ENCODE measurements at places on chromosomes 13 and 19.

- no peak for DNase-seq
These were observed 4.4 kb upstream of the FCER2 start for GRCh38 chr19:7706188-7706954.

GRCh38 chr13:97116754-97117153 lies 105.4 kb upstream of the MBNL2 start:
- no peak for DNase-seq

DNA sequence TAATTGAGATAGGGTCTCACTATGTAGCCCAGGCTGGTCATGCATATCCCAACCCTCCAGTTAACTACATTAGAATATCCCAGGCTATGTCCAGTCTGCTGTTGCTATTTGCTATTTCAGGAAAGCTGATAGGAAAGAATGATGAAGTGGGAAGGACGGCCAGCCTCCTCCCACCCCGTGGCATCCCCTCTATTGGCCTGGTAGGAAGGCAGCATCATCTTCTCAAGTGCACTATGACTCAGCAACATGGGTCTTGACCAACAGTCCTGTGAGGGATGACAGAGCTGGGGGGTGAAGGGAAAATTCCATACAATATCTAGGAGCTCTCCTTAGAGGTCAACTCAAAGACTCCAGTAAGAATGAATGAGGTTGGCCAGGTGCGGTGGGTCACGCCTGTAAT lies 48.0 kb upstream of the ABCC4 start:
- DNase-seq = no peak

DNA sequence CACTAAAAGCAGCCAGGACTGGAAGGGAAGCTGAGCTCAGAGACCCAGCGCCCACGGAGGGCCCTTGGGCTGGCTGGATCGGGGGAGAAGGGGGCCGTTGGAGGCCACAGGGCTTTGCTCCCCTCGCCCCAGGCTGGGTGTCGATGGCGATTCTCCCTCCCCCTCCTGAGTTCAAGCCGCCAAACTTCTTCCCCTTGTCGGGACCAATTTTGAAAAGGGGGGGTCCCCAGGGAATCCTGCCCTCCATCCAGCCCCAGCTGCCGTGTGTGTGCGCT lies 61.2 kb downstream of the COLGALT1 start:
- DNase-seq = no peak

DNA sequence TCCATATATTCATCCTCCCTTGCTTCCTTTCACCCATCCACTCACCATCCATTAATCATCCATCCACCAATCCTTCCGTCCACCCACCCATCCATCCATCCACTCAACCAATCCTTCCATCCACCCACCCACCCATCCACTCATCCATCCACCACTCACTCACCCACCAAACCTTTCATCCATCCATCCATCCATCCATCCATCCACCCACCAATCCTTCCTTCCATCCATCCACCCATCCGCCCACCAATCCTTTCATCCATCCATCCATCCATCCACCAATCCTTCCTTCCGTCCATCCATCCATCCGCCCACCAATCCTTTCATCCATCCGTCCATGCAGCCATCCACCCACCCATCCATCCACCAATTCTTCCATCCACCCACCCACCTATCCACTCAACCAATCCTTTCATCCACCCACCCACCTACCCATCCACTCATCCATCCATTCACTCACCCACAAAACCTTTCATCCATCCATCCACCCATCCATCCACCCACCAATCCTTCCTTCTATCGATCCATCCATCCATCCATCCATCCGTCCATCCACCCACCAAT lies 3.0 kb downstream of the SBK3 start:
- DNase-seq = no peak
